ENCODE measurements at places on chromosomes 11 and 22. TPM values are rescaled to one million over a fixed set of nuclear protein-coding genes. Genes with fewer than 3 reads are reported as not detected.

The ESAM gene
- 0.95 TPM for total RNA-seq

The C1QTNF5 gene
- not detected for total RNA-seq

The KCNQ1OT1 gene
- 0.21 TPM for total RNA-seq

The CNTF gene
- 2.3 TPM for total RNA-seq

The SLC22A9 gene
- not detected for total RNA-seq

The L3MBTL2 gene
- 52.6 TPM for total RNA-seq

The OR2AG2 gene
- 0.06 TPM for total RNA-seq

The OR2AG1 gene
- total RNA-seq, result not detected

The ZFPL1 gene
- 30.2 TPM for total RNA-seq

The CBX6 gene
- 162 TPM for total RNA-seq

The OR8G5 gene
- not detected for total RNA-seq

The OR2AT4 gene
- not detected for total RNA-seq

The SYCE3 gene
- total RNA-seq, result not detected

The WBP2NL gene
- 0.36 TPM for total RNA-seq

The HEPN1 gene
- not detected for total RNA-seq

The ADAMTS8 gene
- not detected for total RNA-seq

The MAPK1 gene
- total RNA-seq, result 117 TPM

The POU2AF1 gene
- total RNA-seq, result 5.7 TPM

The A4GALT gene
- not detected for total RNA-seq

The PATE4 gene
- total RNA-seq, result not detected

The PDE2A gene
- 0.72 TPM for total RNA-seq

The DMC1 gene
- total RNA-seq, result 14.4 TPM

The PLAAT2 gene
- total RNA-seq, result 0.30 TPM

The SPDYC gene
- total RNA-seq, result not detected

The PEX26 gene
- 64.1 TPM for total RNA-seq

The HEPHL1 gene
- total RNA-seq, result not detected

The AIFM3 gene
- total RNA-seq, result 0.08 TPM

The APOA4 gene
- total RNA-seq, result not detected

The TRIM49 gene
- total RNA-seq, result not detected

The IMMP1L gene
- total RNA-seq, result 29.4 TPM

The SLCO2B1 gene
- total RNA-seq, result not detected

The RFPL2 gene
- 0.10 TPM for total RNA-seq

The RNF141 gene
- total RNA-seq, result 17.1 TPM

The IGLL5 gene
- total RNA-seq, result not detected

The SMDT1 gene
- 66.3 TPM for total RNA-seq

The ART5 gene
- total RNA-seq, result not detected

The BTBD18 gene
- not detected for total RNA-seq

Data from activated CD8-positive, alpha-beta memory T cell treated with anti-CD3 and anti-CD28 coated beads for 36 hours (primary cell).